Cardiac septum (tissue), 1 donor: ENCODE measurements at places on chromosomes 4 and X. TPM values are rescaled to one million over a fixed set of nuclear protein-coding genes. Genes with fewer than 3 reads are reported as not detected.

- no peak for DNase-seq
These were observed 99.6 kb upstream of the CCSER1 start for GRCh38 chr4:90027565-90027964.

Gene NEUROG2
- not detected for total RNA-seq

DNA sequence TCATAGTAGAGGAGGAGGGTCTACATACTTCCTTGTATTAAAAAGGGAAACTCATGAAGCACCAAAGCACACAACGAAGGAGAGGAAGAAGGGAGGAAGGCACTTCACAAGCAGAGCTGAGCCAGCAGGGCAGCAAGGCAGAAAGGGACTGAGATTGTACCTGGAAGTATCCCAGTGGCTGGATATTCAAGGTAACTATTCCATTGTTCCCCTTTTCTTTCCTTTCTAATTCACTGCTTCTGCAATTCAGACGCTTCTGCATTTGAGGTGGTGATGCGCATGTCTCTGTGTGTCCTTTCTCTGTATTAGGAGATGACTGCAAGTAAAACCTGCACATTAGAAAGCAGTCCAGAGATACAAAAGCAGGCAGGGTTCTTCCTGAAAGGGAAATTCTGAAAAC is 54.9 kb downstream of the UBQLN2 start:
- no peak for DNase-seq

Gene CTPS2
- total RNA-seq, result 5.9 TPM
